Kasumi-1 (cell line): ENCODE measurements at places on chromosomes 13 and 19.

DNA sequence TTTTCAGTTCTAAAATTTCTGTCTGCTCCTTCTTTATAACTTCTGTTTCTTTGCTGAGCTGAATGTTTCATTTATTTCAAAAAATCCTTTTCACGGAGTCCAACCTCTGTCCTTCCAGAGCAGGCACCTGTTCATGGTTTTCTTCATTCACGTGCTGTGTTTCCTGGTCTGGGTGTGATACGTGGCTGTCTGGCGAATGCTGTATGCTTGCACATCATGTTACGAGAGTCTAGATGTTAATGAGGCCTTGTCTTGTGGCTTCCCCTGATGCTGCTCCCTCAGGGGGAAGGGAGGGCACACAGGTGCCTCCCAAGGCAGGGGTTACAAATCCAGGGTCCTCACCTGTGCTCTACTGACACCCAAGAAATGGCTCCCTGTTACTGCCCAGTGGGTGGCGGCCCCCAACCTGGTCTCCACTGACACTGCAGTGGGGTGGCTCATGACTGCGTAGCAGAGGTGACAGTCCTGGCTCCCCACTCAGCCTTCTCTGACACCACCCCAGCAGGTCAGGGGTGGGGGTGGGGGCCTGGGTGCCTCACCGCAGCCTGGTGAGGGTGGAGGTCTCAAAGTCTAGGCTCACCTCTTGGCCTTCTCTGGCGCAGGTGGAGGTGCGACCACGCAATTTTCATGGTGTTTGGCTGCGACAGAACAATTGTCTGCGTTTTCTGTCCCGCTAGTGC lies 20.1 kb upstream of the RAB20 start:
- no peak for DNase-seq

DNA sequence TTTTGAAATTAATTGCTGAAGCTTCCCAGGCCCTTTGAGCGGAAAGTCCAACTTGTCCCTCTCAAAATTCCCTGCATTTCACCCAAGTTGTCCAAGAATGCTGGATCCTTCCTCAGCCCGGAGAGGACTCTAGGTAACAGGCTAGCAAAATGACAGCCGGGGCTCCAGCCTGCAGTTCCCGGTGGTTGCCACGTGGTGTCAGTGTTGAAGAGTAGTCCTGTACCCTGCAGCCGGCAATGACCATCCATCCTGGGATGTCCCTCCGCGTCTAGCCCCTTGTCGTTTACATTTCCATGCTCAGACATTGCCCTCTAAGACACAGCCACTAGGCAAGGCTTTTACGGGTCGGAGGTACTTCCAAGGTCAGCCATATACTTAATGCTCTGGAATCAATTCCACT lies 31.4 kb upstream of the MTIF3 start:
- DNase-seq: no peak

DNA sequence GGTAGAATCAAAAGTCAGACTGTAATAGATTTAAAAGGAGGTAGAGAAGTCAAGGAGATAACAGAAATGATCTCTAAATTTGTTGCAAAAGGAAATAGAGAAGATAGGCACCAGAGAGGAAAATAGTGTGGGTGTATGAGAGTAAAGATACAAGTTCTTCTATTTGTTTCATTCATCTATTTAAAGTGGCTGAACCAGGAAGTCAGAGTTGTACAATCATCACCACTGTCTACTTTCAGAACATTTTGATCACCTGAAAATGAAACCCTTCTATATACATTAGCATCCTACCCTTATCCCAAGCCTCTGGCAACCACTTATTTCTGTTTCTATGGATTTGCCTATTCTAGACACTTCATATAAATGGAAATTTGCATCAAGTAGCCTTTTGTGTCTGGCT lies 36.7 kb downstream of the INTS6 start:
- no peak for DNase-seq

GRCh38 chr13:49579501-49579900 lies 5.9 kb downstream of the RCBTB1 start:
- DNase-seq: no peak

GRCh38 chr13:95354680-95355487 lies 53.6 kb upstream of the ABCC4 start:
- no peak for DNase-seq

DNA sequence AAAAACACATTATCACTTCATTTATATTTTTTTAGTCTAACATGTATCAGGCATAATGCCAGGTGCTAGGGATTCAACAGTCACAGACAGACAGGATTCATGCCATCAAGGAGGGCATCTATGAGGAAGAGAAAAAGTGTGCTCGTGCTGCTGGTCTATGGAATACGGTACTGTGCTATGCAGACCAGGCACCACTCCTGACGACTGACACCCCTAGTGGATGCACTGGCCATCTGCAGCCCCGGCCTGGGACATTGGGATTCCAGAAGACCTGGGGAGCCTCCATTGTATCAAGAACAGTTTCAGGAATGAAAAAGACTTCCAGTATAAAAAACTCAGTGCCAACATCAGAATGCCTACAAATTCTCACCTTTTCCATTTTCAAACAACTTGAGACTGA lies 94.0 kb downstream of the KLF12 start:
- peak; percentile 46 for DNase-seq

- DNase-seq: no peak
Measured at GRCh38 chr13:94765814-94766213, 53.5 kb upstream of the SOX21 start.

DNA sequence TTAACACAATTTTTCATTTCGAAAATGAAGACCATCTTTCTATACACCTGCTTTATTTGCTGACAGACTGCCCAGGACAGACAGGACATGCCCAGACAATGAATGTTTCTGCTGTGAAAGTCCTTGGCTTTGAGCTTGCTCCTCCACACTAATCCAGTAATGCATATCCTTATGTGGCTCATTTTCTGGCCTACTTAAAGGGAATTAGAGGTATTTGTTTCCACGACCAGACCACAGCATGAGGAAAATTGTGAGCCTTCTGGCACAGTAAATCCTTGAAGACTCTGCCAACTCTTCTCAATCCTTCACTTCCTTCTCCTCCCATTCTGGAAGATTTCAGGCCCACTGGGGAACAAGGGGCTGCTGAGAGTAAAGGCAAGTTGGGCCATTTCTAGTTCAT lies 25.7 kb downstream of the CCDC70 start:
- DNase-seq: no peak

DNA sequence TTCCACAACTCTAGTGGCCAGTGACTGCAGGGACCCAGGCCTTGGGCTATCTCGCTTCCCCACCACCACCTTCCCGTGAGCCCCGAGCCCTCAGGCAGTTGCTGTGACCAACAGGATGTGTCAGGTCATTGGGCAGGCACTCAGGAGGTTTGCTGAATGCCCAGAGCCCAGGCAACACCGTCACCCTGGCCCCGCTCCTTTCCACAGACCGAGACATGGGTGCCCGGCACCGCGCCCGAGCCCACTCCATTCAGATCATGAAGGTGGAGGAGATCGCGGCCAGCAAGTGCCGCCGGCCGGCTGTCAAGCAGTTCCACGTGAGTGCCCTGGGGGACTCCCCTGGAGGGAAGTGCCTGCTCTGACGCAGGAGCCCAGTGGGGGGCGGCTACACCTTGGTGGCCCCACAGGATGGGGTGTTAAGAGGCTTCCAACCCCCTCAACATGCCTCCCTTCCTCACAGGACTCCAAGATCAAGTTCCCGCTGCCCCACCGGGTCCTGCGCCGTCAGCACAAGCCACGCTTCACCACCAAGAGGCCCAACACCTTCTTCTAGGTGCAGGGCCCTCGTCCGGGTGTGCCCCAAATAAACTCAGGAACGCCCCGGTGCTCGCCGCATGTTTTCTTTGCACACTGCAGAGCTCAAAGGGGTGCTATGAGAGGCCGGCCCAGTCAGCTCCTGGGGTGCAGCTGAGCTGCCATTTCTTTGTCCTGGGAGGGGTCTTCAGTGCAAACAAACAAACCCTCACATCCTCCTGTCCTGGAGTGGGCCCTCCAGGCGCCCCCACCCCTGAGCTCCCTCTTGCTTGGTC lies 3.2 kb downstream of the RPL18A start:
- no peak for DNase-seq
